ENCODE measurements at places on chromosomes 2 and 18.

DNA sequence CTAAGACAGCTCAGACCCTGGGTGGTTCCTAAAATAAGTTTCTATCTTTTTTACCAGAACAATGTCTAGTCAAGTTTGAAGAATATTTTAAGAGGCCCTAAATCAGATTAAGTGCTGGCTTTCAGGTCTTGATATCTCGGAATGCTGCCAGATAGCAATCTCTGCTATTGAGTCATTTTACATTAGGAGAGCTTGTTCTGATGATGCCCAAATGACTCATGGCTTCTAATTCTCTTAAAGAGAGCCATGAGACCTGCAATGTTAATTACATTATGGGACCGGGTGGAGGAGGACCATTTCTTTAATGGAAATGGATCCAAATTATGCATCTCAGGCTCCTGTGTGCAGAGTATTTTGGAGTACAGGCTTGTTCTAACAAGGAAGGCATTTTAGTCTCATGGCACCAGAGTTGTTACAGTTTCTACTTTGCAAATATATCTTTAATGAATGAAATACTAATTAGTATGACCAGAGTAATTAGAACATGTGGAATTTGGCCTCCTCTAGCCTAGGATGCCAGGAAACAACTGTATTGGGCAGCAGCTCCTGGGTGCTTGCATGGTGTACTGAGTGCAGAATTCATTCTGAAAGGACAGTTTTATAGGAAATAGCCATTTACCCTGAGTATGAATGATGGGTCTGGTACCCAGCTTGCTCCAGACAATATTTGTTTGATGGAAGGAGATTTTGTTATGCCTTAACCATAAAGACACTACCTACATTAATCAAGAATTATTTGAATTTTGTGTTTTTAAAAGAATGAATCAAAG lies 94.0 kb upstream of the SULT1C3 start:
- DNase-seq = no peak

GRCh38 chr2:47118581-47118980 lies 36.5 kb downstream of the STPG4 start:
- DNase-seq = no peak

DNA sequence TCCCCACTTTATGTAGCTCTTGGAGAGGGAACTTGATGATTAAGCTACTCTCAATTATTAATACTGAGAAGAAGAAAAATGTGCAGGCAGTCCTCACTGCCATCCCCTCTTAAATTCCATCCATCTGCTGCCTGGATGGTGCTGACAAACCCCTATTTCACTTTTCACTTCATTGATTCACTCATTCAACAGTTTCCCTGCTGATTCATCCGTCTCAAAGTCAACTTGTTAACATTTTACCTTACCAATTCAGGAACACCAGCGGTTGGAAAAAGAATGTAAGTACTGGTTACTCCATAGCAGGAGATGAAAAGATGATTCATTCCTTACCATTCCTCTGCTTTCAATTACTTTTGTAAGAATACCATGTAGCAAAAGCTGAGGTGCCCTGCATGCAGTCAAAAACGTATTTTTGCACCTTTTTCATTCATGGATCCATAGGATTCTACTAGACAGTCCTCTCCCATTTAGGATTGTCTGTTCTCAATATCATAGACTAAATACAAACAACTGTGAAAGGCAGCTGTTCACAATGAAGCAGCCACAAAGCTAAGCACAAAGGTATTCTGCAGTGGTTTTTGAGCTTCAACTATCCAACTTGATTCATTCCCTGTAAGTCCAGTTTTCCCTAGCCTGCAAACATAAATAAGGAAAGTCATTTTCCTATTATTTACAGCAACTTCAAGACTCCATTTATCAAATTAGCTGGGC lies 262.0 kb downstream of the MREG start:
- DNase-seq = no peak

DNA sequence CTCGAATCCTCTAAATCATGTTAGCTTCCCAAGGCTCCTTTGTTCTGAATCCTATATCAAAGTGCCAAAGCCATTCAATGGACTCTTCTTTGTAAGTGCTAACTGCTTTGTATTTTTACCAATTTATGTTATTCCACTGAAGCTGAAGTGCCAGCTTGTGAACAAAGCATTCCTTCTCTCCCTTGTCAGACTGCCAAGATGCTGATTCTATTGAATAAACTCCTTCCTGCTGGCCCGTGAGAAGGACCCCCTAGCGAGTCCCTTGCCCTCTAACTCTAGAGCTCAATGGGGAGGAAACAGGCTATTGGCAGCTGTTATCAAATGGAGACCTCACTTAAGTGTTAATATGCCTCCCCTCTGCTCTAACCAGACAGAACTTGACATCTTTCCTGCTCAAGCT lies 1097.9 kb upstream of the CNTNAP5 start:
- no peak for DNase-seq
